ENCODE measurements at places on chromosomes 11 and 22.

DNA sequence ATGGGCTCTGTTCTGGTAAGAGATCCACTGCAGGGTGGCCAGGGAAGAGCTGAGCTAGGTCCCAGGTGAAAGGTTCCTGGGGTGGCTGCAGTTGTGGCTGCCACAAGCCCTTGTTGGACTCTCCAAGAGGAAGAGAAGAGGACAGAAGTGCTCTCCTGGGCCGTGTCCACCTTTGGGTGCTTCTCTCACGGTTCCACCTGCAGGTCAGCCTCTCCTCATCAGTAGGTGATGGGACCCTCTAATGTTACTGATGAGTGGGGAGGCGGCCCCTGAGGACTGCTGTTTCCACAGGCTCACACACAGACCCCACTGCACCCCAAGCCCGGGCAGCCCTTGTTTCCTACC is 804.9 kb downstream of the BRD1 start:
- no peak for DNase-seq

DNA sequence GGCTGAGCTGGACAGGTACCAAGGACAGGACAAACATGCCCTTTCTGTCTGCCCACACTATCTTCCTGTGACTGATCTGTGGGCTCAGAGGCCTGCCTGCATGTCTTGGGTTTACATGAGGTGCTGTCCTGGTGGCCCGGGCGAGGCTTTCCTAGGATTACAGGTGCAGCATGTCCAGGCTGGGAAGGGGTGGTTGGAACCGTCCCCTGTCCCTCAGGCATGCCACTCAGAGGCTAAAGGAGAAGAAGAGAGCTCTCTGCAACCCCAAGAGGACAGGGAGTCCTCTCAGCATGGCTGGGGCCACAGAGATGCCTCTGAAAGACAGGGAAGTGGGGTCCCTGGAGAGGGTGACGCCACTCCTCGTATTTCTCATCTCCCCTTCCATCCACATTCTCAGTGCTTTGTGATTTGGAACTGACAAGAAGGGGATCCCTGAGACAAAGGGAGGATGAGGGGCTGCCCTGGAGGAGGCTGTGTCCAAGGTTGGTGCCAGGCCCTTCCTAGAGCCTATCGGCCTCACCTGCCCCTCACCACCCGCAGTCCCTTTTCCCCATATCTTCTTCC is 64.6 kb upstream of the LMO1 start:
- DNase-seq = no peak

- no peak for DNase-seq
Measured at GRCh38 chr11:19027829-19028595, 32.5 kb downstream of the MRGPRX2 start.

DNA sequence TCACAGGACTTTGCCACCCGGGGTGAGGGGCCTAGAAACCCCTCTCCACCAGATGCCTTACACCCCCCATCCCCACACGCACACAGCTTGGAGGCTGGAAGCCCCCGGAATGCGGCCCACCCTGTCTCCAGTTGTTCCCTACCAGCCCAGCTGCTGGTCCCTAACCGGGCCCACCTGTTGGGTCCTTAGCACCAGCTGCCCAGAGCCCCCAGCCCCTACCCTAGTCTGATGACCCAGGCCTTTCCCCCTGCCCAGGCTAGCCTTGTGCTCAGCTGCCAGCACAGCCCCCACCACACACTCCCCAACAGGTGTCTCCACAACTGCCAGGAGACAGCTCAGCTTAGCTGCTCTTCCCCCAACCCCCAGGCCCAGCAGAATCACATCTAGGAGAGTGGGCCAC is 67.1 kb downstream of the CDKN1C start:
- DNase-seq = no peak

GRCh38 chr11:84412862-84413261 is 1126.7 kb upstream of the CCDC90B start:
- DNase-seq = no peak

- DNase-seq = no peak
Measured at GRCh38 chr11:32435511-32435941, at the start of gene WT1. WT1 (minus strand) TSS chr11:32435539.

- no peak for DNase-seq
Measured at GRCh38 chr11:9790703-9791102, 126.8 kb downstream of the SWAP70 start.

- no peak for DNase-seq
Measured at GRCh38 chr11:86067009-86067850, 1.7 kb downstream of the PICALM start.

GRCh38 chr11:128392259-128392658 is 195.1 kb downstream of the ETS1 start:
- no peak for DNase-seq

- DNase-seq = no peak
Measured at GRCh38 chr11:330694-331357, 10.2 kb upstream of the IFITM3 start.

GRCh38 chr11:128498721-128499245 is 88.6 kb downstream of the ETS1 start:
- DNase-seq = peak; percentile 31

GRCh38 chr22:17960695-17961445 is 63.5 kb downstream of the MICAL3 start:
- no peak for DNase-seq

- no peak for DNase-seq
Measured at GRCh38 chr22:23684561-23685031, 6.2 kb upstream of the RGL4 start.

DNA sequence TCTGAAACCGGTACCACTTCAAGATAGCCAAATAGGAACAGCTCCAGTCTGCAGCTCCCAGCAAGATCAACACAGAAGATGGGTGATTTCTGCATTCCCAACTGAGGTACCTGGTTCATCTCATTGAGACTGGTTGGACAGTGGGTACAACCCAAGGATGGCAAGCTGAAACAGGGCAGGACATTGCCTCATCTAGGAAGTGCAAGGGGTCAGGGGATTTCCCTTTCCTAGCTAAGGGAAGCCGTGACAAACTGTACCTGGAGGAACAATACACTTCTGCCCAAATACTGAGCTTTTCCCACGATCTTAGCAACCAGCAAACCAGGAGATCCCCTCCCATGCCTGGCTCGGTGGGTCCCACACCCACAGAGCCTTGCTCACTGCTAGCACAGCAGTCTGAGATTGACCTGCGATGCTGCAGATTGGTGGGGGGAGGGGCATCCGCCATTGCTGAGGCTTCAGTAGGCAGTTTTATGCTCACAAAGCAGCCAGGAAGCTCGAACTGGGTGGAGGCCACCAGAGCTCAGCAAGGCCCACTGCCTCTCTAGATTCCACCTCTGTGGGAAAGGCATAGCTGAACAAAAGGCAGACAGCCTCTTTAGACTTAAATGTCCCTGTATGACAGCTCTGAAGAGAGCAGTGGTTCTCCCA is 59.9 kb upstream of the C11orf58 start:
- DNase-seq = no peak

DNA sequence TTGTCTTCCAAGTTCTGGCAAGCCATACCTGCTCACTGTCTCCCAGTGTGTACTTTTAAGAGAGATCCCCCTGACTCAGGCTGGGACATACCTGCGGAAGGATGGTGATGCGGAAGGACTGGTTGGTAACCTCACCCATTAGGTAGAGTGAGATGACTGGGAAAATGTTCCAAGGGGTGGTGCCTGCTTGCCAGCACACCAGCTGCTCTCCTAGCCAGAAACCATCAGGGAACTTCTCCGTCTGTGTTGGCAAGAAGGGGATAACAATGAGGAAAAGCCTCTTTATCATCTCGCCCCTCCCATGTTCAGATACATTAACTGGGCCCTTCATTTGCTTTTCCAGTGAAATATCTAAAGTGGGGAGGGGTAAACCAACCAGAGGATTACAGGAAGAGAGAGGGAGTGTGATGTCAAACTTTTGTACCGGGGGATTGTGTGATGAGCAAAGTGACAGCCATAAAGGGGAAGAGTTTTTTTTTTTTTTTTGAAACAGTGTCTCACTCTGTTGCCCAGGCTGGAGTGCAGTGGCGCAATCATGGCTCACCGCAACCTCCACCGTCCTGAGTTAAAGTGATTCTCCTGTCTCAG is at the start of gene BACE1-AS:
BACE1-AS (plus strand) TSS at position 538 of the 588 bp plus-strand sequence.
- DNase-seq = no peak

DNA sequence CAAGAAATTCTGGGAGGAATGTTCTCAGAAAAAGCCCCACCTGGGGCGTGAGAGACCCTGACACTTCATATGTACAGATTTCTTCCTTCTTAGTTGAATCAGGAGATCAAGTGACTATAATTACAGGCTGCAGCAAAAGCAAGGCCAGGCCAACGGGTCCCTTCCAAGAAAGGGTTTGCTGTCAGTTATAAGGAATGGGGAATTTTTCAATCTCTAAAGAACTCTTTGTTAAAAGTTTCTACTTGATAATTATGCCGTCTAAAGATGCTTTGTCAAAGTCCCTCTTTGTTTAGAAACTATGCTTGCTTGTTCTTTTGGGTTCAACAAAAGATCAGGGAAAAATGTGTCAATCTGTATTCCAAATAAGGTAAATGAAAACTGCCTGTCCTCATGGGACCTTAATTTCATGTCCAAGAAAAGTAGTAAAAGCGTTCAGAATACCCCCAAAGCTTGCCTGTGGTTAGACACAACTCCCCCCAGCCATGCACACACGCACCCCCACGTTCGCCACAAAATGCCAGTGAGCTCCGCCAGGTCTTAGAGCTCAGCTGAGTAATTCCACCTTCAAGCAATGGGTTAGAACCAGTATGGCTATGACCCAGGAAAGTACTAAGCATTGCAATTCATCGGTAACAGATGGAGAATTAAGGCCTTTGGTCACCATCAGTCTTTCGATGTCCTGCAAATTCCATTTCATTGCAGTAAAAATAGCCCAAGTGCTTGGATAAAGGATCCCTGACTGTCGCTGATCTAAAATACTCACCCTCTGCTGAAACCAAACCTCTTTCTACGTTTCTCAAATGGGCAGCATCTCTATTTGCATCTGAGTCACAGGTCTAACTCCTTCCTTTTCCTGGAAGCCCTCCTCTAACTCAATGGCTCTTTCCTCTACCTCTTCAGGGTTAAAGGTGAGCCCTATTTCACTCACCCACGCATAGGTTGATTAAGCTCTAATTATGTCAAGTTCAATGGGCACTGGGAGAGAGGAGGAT is 419.2 kb upstream of the SYN3 start:
- no peak for DNase-seq

DNA sequence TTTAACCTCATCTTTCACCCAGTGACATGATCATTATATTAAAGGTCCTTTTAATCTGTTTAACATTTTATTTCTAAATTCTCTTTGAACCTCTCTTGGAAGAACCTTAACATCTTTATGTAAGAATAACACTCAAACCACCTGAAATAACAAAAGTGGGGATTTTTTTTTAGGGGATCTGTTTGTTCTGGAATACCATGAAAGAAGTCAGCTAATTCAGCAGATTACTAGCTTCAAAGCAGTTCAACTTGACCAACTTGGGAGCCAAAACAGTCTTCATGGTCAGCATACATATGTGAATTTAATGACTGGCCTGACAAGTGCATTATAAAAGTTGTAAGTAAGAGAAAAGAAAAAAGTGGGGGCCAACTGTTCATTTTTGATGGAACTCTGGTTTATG is 52.3 kb downstream of the CCDC34 start:
- DNase-seq = no peak

DNA sequence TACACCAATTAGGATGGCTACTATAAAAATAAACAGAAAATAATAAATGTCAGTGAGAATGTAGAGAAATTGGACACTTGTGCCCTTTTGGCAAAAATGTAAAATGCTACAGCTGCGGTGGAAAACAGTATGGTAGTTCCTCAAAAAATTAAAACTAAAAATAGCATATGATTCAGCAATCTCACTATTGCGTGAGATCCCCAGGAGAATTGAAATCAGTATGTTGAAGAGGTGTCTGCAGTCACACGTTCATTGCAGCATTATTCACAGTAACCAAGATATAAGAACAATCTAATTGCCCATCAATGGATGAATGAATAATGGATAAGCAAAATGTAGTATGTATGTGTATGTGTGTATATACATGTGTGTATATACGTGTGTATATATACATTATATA is 6.8 kb downstream of the OR52N2 start:
- no peak for DNase-seq

Data from SW 1271 (cell line).